ENCODE measurements at places on chromosomes 12 and 14.

DNA sequence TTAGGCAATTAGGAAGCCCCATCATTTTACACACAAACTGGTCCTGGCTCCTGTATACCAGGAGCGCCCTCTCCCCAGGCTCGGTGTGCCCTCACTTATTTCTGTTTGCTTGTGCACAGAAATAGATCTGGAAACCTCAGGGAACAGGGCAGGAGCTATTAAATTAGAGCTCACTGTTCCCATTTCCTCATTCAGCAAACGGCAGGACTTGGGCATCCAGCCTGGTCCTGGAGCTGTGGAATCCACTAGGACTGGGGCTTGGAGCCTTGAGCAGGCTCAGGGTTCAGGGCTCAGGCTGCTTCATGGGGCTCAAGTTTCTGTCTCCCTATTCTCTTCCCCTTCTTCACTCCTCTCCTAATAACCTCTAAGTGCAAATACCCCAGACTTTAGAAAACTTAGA is 91.3 kb downstream of the VCPKMT start:
- DNase-seq = no peak

DNA sequence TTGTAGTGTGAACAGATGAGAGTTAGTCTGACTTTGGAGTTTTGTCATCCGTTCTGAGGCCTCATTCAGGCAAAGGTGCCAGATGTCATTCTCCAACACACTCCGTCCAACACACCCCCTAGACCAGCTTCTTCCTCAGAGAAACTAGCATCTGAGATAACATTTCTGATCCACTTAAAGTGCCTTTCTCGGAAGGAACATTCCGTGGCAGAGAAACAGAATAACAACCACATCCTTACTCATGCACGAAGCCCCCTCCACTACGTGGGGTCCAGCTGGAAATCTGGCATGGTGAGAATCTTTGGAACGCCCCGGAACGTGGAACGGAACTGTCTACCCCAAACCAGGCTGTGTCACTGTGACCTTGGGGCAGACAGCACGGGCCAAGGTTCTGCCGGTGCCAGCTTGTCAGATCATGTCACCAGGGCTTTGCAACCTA is 17.0 kb upstream of the BCL7A start:
- no peak for DNase-seq

GRCh38 chr12:93743999-93744689 is 67.0 kb downstream of the CRADD start:
- DNase-seq = no peak

GRCh38 chr14:33486332-33486890 is 464.5 kb downstream of the EGLN3 start:
- no peak for DNase-seq

GRCh38 chr14:50951032-50951431 is 6.7 kb upstream of the PYGL start:
- no peak for DNase-seq

- peak; percentile 47 for DNase-seq
Measured at GRCh38 chr12:57803319-57803893, 15.1 kb downstream of the AVIL start.

DNA sequence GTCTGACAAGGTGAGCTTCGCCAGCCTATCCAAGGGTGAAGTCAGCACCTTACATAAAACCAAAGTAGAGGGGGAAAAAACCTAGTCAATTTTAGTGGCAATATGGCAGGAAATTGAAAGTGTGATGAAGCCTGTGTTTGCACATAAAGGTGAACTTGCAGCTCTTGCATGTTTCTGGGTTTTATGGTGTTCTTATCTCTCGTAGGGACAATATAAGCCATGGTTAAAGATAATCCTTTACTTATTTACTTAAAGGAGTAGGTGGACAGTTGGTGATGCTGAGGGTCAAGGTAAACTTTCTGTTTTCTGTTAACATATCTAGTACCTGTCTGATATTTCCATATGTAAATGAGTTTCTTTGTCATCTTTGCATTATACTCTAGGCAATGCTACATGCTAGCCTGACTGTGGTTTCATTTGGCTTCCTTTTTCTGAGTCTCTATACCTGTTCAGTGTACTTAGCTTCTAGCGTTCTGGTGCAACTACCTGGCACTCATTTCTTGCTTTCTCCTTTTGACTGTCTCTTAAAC is 32.8 kb downstream of the CCDC91 start:
- peak; percentile 39 for DNase-seq

GRCh38 chr14:91021991-91022621 is 38.3 kb downstream of the RPS6KA5 start:
- peak; percentile 5 for DNase-seq

DNA sequence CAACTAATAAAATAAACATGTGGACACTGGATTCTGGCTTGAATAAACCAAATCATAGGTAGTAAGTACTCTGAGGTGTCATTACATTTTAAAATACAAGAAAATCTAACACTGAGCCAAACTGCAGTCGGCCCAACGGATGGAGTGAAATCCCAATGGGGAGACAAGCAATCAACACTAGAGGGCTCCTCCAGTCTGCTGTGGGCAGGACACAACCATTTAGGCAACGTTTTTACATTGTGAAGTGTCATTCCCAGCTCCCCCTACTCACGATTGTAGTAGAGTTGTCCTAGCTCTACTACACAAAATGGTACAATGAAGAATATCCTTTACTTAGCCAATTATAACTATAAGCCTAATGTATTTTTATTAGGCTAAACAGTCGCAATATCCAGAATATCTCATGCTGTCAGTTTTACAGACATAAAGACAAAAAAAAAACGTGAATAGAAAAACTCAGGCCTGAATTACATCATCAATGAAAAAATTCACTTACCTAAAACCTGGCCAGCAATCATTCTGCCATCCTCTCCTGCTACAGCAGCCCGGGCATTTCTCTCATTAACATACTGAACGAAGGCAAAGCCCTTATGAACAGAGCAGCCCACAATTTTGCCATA is 35.7 kb downstream of the HNRNPC start:
- DNase-seq = peak; percentile 52

- DNase-seq = no peak
Measured at GRCh38 chr12:84128117-84128991, 784.2 kb downstream of the SLC6A15 start.

- DNase-seq = no peak
Measured at GRCh38 chr14:78498062-78498595, 328.0 kb downstream of the NRXN3 start.

DNA sequence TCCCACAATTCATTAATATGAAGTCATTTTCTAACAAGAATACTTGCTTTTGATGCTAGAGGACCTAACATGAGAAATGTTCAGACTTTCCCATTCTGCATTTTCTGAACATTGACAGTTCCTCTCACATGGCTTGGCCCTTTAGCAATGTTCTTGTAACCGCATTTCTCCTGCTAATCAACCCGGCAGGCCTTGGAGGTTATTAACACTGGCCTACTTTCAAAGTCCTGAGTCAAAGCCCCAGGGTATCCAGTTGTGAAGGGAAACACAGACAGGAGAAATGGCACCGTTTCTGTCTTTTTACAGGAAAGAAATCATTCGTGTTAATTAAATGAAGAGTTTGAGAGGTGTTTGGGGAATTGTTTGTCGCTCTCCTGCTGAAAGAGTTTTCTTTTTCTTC is 446.5 kb upstream of the MIS18BP1 start:
- no peak for DNase-seq

- DNase-seq = no peak
Measured at GRCh38 chr12:58491306-58491705, 429.0 kb downstream of the LRIG3 start.

DNA sequence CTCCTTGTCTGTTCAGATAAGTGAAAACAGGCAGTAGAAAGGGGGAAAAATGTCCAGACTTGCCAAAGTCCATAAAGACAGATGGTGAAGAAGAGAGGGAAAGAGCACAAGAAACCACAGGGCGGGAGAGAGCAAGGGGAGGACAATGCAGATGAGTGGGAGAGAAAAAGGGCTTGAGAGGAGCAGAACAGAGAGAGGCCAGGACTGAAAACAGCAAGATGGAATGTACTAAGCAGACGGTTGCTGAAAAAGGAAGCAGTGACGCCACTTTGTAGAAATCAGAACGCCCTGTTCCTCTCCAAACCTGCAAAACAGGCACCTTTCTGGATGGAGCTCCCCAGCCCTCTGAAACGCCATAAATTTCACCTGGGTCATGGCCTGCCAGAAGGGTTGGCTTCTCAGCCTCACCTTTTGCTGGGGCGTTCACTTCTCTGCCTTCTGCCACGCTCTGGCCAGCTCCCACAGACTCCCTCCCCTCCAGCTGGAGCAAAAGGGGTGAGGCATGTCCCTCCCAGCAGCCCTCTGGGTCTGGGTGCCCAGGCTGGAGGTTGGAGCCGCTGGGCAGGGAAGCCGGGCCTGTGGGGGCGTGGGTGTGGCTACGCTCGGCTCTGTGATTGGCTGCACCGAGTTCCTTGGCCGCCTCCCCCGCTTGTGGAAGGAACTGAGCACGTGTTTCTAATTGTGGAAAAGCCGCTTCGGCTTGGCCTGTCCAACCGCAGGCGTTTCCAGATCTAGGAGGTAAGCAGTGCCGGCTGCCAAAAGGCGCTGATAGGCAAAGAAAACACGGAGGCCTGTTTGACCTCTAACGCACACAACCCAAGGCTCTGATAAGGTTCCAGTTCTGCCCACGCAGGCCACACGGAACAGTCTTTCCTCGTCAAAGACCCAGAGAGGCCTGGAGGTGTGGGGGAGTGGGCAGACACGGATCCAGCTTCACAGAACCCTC is 29.3 kb downstream of the SLC7A8 start:
- DNase-seq = no peak
